Activated naive CD4-positive, alpha-beta T cell treated with anti-CD3 and anti-CD28 coated beads, Interleukin-2, amount 50 U/mL, for 16 hours (primary cell): ENCODE measurements at places on chromosomes 11 and 22.

DNA sequence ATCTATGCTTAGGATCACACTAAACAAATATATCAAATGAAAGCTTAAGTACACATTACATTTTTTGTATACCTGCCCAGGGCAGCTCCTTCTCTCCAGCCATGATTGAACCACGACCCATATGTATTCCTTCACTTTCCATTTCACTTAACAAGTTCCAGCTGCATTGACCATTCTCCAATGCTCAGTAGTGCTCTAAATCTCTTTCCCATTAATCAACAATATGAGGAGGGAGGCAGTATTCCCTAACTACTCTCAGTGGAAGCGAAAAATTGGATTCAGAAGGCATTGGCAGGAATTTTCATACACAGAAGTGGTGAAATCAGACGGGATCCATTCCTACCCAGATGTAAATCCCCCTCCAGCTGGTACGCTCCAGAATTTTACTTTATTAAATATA is 372.0 kb upstream of the LUZP2 start:
- DNase-seq: no peak

DNA sequence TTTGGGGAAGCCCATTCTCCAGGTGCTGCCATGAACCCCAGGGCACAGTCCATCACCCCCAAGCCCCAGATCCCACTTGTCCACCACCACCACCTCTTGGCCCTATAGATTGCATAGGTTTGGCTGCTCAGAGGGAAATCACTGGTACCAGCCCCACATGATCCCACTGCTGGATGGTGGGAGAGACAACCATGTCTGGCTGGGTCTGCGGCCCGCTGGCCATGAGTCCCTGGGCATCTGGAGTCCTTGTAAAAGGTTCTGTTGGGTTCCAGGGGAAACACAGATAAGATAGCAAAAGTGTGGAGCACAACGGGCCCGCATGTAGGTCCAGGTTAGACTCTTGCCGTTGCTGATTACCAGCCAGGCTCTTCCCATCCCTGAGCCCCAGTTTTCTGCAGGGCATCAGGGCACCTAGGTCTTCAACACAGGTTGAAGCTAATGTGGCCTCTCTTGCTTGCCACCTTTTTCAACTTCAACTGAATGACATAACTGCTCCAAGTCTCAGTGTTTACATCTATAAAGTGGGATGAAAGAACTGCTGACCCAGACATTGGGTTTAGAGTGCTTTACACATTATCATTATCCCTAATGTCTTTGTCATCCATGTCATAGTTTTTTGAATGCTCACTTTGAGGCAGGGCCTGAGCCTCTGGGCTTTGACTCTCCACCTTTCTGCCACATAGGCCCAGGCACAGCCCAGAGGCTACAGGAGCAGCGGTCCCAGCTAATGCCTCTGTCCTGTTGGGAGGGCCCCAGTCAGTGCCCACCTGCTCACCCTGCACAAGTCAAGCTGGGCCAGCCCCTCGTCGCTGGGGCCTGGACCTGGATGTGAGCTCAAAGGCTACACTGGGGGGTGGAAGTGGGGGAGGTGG is 1.0 kb upstream of the TANGO2 start:
- DNase-seq: no peak

DNA sequence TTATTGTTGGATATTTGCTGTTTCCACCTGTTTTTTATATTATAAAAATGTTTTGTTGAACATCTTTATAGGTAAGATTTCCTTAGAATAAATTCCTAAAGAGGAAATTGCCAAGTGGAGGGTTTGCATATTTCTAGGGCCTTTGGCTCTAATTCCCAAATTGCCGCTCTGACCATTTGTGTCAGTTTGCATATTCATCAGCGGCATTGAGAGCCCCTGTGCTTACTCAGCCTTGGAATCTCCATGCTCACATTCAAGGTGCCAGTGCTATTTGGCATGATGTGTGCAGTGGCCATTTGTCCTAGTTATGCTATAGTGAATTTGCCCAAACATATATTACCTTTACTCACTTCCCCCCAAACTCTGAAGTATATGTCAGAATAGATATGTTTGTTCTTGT is 25.5 kb downstream of the KREMEN1 start:
- DNase-seq: no peak

DNA sequence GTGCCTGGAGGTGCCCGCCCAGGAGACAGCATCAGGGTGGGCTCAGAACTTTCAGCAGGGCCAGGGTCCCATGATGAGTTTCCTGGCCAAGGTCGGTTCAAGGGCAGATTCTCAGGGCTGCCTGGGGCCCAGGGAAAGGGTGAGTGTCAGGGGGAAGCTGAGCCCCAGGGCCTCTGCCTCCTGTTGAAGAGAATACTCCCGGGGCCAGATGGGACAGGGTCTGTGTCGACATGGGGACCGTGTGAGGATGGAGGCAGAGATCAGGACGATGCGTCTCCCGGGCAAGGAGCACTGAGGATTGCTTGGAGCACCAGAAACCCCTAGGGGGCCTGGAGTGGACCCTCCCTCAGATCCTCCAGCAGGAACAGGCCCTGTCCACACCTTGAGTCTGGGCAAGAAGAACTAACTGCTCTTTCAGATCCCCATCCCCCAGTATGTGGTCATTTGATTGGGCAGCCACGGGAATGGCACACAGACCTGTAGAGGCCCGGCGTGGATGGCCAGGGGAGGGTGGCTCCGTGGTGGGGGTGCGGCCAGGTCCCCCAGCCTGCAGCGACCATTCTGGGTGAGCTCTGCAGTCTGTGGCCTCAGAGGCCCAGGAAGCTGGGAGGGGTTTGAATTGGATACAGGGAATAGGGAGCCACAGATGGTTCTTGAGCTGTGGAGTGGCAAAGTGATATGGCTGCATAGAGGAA is 1078.7 kb downstream of the BRD1 start:
- DNase-seq: no peak

DNA sequence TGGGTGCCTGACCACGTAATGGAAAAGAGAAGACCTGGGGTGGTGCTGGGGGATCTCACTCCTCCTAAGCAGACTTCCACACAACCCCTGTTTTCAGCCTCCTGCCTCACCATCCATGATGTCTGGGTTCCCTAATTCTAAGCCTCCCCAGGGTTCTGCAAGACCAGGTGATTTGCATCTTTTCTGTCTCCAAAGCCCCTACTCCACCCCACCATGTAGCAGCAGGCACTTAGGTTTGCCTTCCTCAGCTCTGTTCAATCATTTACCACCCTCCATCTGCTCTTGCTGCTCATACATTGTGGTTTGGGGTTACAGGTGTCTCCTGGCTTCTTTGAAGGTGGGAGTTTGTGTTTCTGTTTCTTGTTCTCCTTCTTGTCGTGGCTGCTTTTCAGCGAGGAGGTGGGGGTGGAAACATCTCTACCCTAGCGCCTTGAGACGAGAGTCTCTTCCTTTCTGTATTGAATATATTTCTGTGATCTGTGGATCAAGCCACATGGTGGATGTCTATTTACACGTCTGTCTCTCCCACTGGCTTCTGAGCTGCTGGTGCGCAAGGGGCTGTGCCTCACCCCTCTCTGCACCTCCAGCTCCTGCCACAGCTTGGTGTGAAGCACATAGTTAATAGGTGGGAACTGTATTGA is 6.6 kb upstream of the SSTR3 start:
- DNase-seq: peak; percentile 78

DNA sequence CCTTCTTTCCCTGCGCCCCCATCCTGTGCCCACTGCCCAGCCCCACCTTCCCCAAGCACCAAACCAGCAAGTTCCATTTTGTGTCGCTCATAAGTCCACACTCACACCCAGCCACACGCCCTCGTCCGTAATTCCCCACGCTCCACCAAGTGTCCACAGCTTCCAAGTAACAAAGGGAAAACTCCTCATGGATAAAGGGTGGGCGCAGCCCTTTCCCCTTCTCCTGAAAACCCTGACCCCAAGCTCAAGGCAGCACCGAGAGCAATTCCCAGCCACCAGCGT is 458 bp downstream of the FXYD6 start:
- DNase-seq: no peak

GRCh38 chr11:46658259-46658658 is 40.9 kb downstream of the ATG13 start:
- DNase-seq: no peak
